ENCODE measurements at places on chromosomes 2 and 18.

DNA sequence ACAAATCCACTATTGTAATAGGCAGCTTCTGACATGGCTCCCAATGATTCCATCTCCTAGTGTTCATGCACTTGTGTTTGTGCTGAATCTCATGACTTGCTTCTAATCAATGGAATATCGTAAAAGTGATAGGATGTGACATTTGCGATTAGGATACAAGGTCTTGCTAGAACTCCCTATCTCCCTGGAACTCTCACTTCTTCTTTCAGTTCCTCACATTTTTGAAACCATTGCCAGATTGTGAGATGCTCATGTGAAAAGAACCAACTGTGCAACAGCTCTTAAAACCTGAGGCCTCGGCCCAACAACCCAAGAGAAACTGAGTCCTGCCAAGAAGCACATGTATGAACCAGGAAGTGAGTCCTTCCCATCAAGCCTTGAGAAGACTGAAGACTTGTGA, 226.9 kb upstream of the DTNA start:
- DNase-seq: no peak

DNA sequence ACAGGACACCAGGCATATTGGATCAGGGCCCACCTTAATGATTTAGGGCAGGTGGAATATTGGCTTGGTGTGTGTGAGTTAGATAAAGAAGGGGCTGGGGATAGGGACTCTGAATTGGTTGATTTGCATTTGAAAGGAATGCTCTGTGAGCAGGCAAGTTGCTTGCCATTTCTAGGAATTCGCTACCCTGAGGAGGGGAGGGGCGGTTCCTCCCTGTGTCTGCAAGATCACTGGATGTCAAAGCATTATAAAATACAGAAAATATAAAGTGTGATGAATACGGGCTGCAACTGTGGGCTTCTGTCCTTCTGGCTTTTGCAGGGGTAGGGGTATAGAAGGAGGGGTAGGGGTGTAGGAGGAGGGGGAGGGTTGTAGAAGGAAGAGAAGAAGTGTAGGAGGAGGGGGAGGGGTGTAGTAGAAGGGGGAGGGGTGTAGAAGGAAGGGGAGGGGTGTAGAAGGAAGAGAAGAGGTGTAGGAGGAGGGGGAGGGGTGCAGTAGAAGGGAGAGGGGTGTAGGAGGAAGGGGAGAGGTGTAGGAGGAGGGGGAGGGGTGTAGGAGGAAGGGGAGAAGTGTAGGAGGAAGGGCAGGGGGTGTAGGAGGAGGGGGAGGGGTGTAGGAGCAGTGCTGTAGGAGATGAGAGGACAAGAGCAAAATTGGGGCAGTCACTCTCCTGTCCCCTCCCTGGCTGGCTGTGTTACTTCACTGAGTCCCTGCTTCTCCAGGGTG, 238.0 kb upstream of the COPS8 start:
- no peak for DNase-seq

DNA sequence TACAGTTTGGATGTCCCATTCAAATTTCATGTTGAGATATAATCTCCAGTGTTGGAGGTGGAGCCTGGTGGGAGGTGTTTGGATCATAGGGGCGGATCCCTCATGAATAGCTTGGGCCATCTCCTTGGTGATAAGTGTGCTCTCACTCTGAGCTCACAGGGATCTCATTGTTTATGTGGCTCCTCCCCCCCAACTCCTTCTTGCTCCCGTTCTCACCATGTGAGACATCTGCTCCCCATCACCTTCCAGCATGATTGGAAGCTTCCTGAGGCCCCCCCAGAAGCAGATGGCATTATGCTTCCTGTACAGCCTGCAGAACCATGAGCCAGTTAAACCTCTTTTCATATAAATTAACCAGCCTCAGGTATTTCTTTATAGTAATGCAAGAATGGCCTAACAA, 3.0 kb upstream of the INPP1 start:
- peak; percentile 51 for DNase-seq

GRCh38 chr2:119579424-119580295, 35.4 kb downstream of the CFAP221 start:
- DNase-seq: no peak

DNA sequence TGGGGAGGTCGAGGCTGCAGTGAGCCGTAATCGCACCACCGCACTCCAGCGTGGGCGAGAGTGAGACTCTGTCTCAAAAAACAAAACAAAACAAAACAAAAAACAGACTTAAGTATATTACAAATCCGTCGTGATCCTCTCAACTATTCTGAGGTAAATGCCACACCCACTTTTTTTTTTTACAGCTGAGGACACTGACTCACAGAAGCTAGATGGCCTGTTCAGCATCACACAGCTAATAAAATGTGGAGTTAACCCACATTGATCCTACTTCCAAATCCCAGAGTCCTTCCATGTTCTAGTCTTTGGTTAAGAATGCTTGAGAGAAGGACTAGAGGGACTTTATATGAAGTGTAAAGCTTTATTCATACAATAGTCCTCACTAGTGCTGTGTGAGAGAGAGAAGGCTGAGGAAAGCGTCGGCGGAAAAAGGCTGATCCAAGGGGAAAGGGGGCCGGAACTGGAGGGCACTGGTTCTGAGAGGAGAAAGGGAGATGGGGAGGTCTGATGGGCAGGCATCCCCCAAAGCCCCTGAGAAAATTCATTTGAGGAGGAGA, 627 bp downstream of the RNF25 start:
- DNase-seq: peak; percentile 47

DNA sequence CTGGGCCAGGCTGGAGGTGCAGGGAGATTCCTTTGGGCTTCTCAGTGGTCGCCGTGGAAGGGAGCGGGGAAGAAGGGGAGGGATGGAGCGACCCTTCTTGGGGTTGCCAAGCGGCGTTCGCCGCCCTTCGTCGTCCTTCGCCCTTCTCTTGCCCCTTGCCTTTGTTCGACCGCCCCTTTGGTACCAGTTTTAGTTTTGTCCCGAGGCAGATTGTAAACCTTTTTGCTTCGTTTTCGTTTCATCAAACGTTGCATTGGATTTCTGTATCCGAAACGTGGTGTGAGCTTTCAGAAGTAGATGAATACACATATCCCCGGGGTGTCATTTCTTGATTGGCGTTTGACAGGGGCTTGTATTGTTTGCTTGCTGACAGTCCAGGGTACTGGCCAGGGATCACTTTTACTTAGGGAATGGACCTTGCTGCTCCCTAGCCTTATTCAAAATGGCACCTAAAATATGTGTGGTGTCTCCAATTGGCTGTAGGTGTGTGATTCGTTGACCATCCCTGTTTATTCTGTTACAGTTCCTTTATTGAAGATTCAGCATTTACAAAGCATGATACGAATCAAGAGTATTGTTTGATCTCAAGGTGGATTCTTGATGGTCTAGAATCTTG, 788 bp downstream of the USP14 start:
- DNase-seq: peak; percentile 20

GRCh38 chr2:20179755-20180594, 45.0 kb downstream of the SDC1 start:
- DNase-seq: no peak

DNA sequence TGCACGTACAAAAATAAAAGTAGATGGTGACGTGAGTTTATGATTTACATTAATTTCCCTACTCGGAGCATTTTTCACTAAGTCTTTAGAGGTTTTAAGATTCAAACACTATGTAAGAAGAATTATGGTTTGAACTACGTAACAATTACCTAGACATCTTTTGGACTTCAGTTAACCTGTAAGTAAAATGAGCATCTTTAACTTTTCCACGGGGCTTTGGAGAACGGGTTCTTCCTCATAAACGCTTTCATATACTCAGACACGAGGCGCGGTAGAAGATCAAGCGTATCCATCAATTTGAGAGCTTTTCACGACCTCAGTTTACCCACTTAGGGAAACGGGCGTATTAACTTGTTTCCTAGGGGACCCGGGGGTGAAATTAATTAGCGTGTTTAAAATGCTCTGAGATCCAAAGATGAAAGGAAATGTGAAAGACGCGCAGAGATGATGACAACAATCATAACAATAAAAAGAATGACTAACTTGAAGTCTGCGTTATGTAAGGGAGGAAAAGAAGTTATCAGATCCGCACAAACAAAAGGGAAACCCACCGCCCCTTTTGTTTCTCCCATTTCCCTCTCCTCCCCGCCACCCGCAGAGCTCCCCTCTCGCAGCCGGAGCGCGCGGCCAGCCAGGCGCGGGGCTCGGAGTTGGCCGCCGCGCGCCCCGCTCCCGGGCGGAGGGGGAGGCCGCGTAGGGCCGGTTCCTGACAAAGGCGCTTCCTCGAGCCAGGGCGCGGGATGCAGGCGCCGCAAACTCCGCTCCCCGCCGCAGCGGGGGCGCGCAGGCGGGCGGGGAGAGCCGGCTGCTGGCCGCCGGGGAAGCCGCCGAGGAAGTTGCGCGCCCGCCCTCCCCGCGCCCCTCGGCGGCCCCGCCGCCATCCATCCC, 807 bp downstream of the PELI1 start:
- no peak for DNase-seq
